Uterus (tissue), 4 donors: ENCODE measurements at places on chromosomes 2 and 18. TPM values are rescaled to one million over a fixed set of nuclear protein-coding genes. Genes with fewer than 3 reads are reported as not detected.

- no peaks in the 10 kb centered on the region for H3K27me3 ChIP-seq
- no peak for DNase-seq
- H3K36me3 ChIP-seq: no peaks in the 10 kb centered on the region
- H3K27ac ChIP-seq: peak overlapping the region; percentile 24
These were observed 15.0 kb downstream of the RND3 start for GRCh38 chr2:150472511-150472899.

DNA sequence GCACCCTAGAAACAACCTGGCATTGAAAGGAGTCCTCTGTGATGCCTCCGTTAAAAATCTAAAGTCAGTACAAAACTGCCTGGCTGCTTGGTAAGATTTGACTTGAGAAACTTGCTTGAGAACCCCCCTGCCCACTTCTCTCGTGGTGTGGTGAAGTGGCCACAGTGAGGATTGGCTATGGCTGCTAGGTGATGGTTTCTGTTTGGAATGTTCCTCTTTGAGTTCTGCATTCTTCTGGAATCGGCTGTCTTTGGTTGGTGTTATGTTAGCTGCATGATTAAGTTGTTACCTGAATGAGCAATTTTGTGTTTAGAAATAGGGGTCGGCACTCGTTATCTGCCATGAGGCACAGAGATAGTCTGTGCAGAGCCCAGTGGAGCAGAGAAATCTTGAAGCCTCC is 21.7 kb upstream of the SAG start:
- no peak overlapping the region for H3K27ac ChIP-seq
- H3K36me3 ChIP-seq: no peaks in the 10 kb centered on the region
- DNase-seq: no peak

Gene CRYBA2
- not detected for total RNA-seq

Gene TMEM163
- total RNA-seq: not detected

Gene FEV
- not detected for total RNA-seq
